ENCODE measurements at places on chromosomes 5 and 9.

GRCh38 chr9:98860871-98861293 is 53.4 kb downstream of the GALNT12 start:
- no peak for DNase-seq

- DNase-seq = no peak
Observed at GRCh38 chr9:134968823-134969090, 51.0 kb upstream of the FCN1 start.

DNA sequence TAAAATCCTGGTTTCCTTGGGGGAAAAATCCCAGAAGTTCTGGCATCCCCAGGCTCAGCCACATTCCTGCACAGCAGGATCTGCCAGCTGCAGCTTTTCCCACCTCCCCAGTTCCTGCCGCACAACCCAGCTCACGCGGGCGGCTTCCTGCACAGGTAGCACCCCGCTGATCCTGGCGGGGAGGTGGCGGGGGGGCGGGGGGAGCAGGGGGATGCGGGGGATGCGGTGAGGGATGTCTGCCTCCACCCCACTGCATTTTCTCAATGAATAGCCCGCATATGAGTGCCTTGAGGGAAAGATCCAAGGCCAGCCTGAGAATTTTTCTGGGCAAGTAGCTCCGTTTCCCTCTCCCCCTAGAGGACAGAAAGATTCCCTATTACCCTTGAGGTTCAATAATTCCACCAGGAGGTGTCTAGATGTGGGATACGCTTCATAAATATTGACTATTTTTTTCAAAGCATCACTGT is 21.1 kb downstream of the GFPT2 start:
- DNase-seq = no peak

DNA sequence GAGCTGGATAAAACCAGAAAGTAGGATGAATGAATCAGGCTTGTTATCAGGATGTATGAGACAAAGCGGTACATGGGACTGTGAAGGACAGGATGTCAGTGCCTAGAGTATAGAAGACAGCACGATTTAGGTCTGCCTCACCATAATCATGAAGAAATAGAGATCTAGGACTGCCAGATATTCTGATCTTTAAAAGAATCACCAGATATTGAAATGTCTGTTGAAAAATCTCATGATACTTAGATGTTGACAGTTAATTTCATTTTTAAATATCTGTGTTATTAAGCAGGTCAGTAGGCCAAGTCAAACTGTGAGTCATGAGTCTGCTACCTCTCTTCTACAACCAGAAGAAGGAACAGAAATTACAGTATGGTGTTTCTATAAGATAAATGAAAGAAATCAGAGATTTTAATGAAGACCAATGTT is 65.0 kb downstream of the ST8SIA4 start:
- DNase-seq = no peak

DNA sequence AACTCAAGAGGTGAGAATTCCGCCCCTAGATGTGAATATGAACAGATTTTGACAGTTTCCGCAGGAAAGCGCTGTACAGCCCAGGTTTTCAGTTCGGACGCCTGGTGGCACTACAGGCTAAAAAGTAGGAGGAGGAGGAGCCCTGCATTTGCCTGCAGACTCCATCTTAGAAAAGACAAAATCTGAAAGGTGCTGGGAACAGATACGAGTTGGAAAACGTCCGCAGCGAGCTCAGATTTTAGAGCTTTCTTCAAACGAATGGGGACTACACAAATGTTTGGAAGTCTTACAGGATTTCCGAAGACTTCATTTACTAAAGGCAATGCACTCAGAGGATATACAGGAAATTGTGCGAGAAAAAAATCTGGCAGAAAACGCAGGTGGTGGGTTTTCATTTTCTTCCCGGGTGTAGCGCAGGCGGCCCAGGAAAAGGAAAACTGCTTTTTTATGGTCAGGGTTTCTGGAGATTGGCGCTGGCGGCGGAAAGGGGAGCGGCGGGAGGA is 9.9 kb upstream of the PCDHB2 start:
- DNase-seq = no peak

DNA sequence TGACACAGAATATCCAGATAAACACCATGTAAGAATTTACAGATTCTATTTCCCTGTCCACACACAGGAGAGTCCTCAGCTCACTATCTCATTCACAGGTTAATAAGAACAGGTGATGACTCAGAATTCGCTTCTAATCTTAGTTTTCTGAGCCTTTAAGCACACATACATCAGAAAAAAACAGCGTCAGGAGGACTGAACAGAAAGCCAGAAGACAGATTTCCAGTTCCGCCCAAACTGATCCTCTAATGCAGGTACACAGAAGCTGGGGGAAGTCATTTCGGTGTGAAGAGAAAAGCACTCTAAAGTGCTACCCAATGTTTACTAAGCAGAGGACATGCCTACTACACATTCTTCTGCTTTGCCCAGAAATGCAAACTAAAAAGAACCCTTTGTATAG is 1.6 kb downstream of the CEMIP2 start:
- DNase-seq = no peak

DNA sequence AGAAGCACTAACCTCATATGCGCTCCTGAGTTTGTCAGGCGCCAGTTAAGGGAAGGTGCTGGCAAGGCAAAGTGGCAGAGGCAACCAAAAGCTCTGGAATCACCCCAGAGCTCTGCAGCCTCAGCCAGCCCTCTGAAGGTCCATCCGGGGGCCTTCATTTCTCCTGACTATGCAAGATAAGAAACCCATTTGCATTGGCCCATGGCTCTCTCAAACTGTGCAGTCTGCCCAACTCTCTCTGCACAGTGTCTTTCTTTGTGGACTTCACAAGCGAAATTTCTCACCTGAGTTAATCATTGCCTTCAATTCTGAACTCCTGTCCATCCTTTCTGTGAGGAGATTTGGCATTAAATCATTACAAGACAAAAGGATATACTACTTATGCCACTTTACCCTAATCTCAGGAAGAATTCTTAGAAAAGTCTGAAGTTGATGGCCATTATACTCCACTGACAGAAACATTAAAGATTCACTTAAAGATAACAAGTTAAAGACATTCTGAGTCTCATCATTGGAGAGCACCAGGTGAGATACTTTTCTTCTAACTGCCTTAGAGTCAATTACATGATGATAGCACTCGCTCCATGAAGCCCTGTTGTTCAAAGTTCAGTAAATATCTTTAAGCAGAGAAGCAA is 235.6 kb downstream of the SPOCK1 start:
- no peak for DNase-seq

DNA sequence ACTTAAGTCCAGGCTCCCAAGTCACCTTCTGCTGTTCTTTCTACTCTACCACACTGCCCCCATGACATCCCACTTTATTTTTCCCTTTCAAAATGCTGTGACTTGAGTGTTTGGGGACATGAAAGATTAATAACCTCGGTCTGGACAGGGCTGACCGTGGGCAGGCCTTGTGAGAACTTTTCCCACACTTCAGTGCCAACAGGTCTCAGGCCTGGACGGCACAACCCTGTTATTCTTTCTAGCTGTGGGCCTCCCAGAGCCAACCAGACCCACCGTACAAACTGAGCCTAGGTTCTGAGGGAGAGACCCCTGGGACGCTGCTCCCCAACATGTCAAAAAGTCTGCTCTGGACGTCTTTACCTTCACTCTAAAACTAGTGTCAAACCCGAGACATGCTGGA is 153.4 kb downstream of the CEP120 start:
- DNase-seq = no peak

DNA sequence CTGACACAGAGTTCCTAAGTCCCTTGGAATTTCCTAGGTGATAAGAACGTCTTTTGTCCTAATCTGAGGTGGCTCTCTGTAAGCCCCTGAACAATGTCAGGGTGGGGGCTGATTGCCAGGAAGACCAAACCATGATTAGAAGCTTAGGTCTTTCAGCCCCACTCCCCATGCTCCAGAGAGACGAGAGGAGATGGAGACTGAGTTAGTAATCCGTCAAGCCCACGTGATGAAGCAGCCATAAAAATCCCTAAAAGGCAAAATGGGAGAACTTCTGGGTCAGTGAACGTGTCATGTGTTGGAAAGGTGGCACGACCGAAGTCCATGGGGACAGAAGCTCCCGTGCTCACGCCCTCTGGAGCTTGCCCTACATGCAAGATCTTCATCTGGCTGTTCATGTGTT is 85.6 kb downstream of the RAD23B start:
- no peak for DNase-seq

DNA sequence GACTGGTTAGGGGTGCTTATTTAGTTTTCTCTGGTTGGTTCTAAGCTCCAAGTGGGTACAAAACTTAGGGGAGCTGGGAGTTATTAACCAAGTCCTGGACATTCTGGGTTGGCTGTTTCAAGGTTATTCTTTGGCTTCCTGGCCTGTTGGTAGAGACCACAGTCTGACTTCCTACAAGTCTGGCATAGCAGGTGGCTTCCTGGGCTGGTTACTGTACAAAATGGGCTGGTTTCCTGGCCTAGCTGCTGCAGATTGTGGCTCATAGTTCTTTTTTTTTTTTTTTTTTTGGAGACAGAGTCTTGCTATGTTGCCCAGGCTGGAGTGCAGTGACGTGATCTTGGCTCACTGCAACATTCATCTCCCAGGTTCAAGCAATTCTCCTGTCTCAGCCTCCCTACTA is 46.3 kb upstream of the BARHL1 start:
- DNase-seq = no peak

GRCh38 chr9:22238809-22239684 is 207.6 kb upstream of the DMRTA1 start:
- DNase-seq = no peak

DNA sequence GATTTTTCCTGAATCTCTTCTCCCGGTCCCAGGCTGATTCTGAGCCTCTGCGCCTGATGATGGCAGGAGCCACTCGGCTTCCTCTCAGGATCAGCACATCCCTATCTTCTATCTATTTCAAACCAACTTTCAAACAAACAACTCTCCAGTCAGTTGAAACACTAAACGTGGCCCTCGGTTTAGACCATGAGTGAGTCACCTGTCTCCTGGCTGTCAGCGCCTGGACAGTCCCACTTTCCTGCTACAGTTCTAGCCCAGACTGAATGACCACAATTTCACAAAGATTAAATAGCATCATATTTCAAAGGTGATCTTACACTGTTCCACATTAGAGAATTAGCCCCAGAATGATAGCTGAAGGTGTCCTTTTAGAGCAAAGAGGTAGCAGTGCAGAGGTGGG is 6.2 kb downstream of the SLC6A19 start:
- no peak for DNase-seq

GRCh38 chr5:131068893-131069643 is 96.0 kb downstream of the HINT1 start:
- DNase-seq = peak; percentile 9

DNA sequence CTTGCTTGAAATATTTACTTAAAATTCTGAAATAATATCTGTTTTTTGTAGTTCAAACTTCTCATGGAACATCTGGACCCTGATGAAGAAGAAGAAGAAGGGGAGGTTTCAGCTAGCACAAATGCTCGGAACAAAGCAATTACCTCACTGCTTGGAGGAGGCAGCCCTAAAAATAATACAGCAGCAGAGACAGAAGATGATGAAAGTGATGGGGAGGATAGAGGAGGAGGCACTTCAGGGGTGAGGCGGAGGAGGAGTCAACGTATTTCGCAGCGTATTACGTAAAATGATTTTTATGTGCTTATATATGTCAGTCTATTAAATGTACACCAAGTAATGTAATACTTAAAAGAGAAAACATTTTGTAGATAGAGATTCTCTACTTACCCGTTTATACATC is 185.4 kb downstream of the CPLANE1 start:
- DNase-seq = no peak

DNA sequence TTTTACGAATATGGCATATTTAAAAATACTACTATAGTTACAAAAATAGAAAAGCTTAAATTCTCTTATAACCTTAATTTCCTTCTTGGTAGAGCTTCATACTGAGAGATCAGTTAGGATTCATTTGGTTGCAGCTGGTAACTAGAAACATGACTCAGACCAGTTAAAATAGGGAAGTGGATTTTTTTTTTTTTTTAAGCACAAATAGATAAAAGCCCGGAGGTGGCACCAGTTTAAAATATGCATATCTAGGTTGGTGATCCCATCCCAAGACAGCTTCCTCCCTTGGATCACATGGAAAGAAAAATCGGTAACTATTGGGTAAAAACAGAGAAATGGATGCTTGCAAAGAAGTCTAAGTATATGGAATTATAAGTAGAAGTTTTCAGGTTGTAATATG is 1634.3 kb downstream of the MAT2B start:
- DNase-seq = no peak

DNA sequence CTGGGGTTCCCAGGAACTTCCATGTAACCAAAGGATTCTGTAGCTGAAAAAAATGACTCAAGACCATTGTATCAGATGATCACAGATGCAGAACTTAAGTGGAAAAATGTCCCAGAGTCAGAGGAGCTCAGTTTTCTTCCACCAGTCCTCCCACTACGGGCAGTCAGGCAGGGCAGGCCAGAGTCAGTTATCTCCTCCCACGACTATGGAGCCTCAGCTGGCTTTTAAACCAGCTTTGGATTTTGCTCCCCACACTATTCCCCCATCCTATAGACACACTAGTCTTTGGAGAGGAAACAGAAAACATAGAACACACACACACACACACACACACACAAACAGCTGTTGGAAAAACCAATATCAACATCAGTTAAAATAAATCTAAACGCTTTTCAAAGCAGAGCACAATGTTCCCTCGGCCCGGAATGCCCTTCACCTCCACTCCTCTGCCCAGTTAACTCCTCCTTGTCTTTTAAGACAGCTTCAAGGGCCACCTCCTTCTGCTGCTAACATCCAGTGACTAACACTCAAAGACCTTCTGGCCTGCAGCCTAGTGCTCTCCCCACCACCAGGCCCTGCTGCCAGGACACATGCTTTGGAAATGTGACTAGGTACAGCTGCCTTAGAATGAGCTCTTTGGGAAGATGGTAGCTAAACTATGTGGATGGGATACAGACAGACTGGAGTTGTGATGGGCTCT is 56.8 kb downstream of the NIPAL4 start:
- DNase-seq = no peak

DNA sequence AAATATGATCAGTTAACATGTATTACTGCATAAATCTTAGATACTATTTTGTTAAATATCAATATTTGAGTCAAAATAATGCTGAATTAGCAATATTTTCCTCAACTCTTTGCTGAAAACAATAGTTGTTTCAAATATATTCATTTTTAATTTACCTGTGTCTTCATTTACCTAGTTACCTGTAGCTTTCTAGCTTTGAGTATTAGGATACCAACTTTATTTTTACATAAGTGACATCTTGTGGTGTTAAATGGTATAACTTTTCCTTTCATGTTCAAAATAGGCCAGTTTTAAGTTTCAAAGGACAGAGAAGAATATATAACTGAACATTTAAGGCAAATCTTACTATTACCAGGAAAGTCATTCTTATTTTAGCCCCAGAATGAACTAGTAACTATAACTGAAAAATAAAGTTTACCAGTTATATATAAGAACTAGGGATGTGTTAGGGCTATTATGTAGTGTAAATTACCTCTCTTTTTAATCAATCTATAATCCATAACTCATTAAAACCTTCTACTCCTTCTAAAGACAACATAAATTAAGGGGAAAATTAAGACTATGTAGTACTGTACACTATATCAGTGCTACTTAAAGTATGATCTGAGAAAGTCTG is 25.3 kb downstream of the AP3B1 start:
- no peak for DNase-seq
